ENCODE measurements at places on chromosomes 12 and 14.

DNA sequence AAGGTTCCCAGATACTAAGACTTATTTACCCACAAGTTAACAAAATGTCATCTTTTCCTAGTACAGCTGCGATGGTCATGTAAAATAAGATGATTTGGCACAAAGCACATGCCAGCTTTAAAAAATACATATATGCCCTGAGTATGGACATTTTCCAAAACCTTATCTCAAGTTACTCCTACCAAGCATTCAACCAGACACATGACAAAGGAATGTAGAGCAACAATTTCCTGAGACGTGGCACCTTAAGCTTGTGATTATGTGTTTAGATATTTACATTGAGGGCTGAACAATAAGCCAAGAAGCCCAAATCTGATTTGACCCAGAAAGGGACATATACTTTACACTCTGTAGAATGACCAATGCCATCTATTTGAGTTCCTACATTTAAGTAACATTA is 24.5 kb upstream of the OVCH1 start:
- DNase-seq = peak; percentile 43

GRCh38 chr12:48824112-48824511 is 5.8 kb downstream of the CACNB3 start:
- DNase-seq = no peak

- DNase-seq = no peak
Measured at GRCh38 chr14:90487031-90487430, 90.2 kb downstream of the CALM1 start.

GRCh38 chr12:7678744-7679143 is 13.0 kb upstream of the APOBEC1 start:
- no peak for DNase-seq

- no peak for DNase-seq
Measured at GRCh38 chr12:12979126-12979525, 20.9 kb downstream of the HEBP1 start.

DNA sequence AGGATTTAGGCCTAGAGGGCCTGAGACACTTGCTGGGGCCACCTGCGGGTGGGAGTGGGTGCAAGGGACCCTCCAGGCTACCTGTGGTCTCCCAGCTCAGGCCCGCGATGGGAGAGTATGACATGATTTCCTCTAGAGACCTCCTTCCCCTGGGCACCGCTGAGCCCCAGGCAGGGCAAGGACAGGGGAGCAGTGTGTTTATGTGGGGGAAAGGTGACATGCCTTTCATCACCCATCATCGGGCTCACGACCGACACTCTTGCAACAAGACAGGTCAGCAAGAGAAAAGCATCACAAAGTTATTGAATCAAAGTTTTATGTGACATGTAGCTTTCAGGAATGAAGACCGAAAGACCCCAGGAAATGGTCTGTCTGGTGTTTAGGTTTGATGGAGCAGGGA is 19.9 kb downstream of the SH2B3 start:
- DNase-seq = no peak

GRCh38 chr14:101074196-101075024 is 170.9 kb upstream of the RTL1 start:
- peak; percentile 39 for DNase-seq

DNA sequence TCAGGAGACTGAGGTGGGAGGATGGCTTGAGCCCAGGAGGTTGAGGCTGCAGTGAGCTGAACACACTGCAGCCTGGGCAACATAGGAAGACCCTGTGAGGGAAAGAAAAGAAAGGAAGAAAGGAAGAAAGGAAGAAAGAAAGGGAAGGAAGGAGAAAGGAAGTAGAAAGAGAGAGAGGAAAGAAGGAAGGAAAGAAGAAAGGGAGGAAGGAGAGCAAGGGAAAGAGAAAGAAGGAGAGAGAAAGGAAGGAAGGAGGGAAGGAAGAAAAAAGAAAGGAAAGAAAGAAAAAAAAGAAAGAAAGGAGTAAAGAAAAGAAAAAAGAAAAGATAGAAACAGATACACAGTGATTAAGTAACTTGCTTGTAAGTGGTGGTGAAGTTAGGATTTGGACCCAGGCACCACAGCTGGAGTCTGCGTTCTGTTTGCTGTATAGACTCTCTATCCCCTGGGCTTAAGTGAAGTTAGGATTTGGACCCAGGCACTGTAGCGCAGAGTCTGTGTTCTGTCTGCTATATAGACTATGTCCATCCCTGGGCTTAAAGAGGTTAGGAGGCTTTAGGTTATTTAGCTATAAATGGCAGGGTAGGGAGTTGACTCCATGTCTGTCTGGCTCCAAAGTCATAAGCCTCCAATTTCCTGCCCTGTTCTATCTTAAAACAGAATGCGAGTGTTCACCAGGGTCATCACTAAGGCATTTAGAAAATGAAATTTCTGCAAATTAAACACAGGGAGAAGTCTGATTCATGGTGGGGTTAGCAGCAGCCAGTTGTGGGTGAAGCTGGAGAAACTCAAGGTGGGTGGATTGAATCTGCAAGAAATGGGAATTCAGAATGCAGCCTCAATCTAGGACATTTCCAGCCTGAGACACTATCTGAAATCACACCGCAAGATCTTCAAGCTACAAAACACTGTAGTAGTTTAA is 13.3 kb upstream of the C12orf75 start:
- DNase-seq = peak; percentile 45

DNA sequence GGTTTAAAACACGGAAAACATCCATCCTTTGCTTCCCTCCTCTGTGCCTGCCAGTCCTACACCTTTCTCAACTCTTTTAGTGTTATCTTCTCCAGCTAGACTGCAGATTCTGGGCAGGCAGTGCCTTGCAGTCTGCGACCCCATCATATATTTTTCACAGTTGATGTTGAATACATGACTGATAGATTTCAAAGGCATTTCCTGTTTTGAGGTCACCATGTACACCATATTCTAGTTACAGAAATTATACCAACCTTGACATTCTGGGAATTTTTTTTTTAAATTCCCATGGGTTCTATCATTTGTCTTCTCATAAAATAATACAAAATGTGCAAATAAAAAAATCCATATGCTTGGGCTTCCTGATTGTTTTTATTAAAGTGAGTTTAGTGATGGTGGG is 16.6 kb downstream of the SOCS2 start:
- no peak for DNase-seq

GRCh38 chr12:3931206-3931605 is 58.0 kb upstream of the PARP11 start:
- DNase-seq = no peak

DNA sequence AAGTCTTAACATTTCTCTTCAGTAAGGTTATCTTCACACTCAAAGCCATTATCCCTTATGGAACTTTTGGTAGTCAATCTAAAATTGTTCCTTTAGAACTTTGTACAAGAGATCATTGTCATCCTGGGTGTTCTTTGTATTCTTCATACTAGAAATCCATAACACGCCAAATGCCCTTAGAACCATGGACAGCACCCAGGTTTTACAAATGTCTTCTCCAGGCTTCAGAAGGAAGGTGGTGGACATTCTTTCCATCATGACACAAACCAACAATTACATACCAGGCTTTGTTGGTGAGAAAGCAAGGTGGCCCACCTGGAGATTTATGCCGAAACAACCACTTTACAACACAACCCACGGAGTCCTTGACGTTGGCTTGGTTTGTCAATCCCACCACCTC is 365.6 kb upstream of the TBX3 start:
- peak; percentile 7 for DNase-seq

DNA sequence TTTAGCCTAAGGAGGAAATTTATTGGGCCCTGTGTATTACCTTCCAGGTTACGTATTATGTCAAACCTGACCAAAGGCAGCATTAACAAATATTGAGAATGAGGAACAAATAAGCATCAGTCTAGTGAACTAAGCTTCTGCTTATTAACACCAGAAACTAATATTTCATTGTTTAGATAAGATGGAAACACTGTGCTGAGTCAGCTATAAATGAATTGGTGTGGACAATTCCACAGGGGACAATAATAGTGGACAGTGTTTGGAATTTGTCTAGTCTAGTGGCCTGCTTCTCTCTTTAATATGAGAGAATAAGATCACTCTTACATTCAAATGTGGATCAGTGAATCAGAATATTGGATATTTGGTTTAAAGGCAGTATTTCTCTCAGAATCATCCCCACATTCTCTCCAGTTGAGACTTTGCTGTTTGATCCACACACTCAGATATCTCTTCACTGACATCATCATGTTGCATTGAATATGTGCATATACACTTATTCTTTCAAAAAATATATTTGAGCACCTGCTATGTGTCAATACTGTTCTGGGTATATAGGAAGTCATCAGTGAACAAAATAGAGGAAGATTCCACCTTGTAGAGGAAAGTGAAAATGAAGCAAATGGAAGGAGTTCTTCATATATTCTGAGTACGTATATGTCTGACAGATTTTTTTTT is 136.3 kb downstream of the DIO2 start:
- DNase-seq = no peak

- peak; percentile 46 for DNase-seq
Measured at GRCh38 chr12:94149781-94150239, 1.4 kb downstream of the PLXNC1 start.

GRCh38 chr12:28794211-28794610 is 354.9 kb upstream of the FAR2 start:
- DNase-seq = no peak

GRCh38 chr12:121822393-121823100 is 18.7 kb downstream of the SETD1B start:
- no peak for DNase-seq

DNA sequence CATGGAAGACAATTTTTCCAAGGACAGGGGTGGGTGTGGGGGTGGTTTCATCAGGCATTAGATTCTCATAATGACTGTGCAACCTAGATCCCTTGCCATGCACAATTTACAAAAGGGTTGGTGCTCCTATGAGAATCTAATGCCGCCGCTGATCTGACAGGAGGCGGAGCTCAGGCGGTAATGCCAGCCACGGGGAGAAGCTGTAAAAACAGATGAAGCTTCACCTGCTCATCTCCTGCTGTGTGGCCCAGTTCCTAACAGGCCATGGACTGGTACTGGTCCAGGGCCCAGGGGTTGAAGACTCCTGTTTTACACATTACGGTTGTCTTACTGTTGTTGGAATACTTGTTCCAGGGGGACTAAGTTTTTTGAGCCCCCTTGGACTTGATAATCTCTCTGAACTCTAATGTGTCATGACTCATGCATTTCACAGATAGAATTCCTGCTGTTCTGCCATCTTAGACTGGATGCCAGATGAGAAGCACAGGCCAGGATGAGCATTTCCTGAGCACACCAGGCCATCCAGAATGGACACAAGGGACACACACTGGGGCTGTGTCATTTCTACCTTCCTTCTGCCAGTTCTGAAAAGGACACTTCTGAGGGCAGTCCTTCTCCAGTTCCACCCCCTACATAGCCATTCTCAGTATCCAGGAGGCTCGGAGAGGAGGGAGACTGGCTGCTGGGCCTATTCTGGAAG is 5.8 kb downstream of the PLEKHD1 start:
- no peak for DNase-seq

- DNase-seq = no peak
Measured at GRCh38 chr14:38948576-38948975, 154.5 kb downstream of the SEC23A start.

GRCh38 chr14:64035143-64035542 is 182.3 kb downstream of the SYNE2 start:
- peak; percentile 62 for DNase-seq

DNA sequence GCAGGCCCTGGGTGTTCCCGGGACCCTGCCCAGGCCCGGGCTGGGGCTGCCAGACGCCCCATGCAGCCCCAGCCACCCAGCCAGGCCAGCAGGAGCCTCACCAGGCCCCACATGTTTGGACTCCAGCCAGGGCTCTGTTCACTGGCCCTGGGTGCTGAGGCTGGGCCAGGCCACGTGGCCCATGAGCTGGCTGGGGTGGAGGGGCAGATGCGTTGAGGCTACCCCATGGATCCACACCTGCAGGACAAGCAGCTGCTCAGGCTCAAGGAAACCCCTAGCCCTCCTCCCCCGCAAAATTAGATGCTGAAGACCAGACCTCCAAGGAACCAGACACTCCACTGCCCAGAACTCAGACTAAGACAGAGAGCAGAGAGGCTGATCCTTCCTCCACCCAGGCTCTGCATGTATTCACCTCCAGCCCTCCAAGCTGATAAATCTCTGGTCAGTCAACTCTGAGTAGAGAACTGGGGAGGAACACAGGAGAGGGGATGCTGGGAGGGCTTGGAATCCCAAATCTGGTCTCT is 1.6 kb downstream of the CDH24 start:
- peak; percentile 42 for DNase-seq

DNA sequence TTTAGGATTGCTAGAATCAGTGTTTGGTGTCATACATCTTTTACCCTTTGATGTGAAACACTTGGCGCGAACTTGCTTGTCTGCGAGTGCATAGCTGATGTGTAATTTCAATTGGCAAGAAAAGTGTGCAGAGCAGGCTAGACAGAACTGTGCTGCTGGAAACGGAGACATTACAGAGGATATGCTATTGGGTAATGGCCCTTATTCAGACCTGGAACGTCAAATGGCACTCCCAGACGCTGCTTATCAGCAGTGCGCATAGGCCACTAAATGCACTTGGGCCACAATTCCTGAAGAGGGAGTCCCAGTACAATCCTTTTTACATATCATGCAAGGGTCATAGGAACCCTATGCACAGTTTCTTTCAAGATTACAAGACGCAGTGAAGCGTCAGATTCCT is 15.7 kb upstream of the SLC10A1 start:
- DNase-seq = no peak

DNA sequence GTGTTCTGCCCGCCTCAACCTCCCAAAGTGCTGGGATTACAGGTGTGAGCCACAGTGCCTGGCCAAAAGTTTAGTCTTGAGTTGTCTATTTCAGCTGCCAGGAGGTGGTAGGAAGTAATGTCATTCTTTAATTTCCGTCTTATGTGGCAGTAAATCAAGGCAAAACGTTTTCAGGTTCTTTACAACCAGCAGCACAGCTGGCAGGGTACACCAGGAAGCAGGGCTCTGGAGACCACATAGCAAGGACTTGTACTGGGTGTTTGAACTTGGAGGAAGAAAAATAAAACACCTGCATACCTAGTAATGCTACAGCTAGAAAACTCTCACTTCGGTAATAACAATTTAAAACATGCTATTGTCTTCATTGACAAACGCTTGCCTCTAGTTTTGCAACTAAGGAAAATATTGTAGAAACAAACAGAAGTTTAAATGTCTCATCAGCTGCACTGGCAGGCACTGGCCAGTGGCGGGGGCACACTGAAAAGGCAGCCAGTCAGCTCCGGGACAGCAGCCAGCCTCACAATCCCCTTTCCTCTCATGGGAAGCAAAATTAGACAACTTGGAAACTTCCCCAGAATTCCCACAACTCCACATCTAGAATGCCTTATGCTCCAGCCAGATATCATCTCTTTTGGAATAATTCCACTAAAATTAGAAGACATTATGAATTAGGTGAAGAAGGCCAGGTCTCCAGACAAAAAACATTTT is 72.2 kb downstream of the CLIP1 start:
- DNase-seq = peak; percentile 87

- no peak for DNase-seq
Measured at GRCh38 chr12:126811391-126811790, 1455.6 kb upstream of the TMEM132C start.

Measured in astrocyte of the hippocampus (primary cell).